Stromal cell of bone marrow (primary cell): ENCODE measurements at places on chromosomes 4 and X.
A peak's percentile ranks its signal among the peaks of the same experiment; 100 is the strongest.

- no peak for DNase-seq
Observed at GRCh38 chr4:1519787-1520661, 113.8 kb upstream of the NKX1-1 start.

GRCh38 chrX:40550066-40550465 lies 30.7 kb upstream of the ATP6AP2 start:
- DNase-seq = no peak

DNA sequence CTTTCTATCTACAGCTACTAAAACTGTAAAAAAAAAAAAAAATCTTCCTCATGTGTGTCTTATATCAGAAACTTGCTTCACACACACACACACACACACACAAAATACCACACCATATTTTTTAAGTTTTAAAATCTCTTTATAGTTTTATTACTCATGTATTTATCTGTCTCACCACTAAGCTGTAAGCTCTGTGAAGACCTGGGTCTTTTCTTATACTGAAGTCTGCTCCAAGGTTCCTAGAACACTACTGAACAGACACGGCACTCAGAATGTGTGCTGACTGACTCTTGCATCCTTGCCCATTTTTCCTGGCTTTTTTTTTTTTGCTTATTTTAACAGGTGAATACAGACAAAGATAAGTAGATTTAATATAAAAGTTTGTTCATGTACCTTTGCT lies 135.6 kb upstream of the CXXC4 start:
- DNase-seq = no peak

GRCh38 chr4:139557556-139558110 lies 1.6 kb upstream of the SETD7 start:
- no peak for DNase-seq

DNA sequence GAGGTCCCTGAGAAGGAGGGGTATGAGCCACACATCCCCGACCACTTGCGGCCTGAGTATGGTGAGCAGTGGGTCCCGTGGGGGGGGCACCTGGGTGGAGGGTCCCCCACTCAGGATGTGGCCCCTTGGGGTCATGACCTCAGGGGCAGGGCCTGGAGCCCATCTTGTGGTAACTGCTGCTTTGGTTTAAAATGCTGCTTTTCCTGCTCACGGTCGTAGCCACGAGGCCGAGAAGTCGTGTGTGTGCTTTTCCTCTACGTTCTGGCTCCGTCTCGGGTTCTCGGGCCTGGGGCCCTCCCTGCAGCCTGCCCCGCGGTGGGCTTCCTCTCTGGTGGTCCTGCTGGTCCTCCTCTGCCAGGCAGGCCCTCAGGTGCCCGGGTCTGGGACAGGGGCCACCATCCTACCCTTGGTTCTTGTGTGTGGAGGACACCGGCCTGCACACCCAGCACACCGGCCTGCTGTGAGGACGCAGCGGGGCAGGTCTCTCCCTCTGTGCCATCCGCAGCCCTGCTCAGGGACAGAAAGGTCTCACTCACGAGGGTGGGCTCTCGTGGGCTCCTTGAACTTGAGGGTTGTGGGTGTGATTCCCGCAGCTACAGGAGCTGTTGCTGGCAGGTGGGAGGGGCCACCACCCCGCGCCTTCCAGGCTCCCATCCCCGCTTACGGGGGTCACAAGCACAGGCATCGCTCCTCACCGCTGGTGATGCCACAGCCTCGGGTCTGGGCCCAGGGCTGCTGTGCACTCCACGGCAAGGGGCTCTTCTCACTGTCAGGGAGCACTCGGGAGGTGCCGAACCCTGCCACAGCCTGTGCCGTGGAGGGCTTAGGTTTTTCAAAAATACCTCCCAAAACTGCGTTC lies 19.6 kb downstream of the UVSSA start:
- DNase-seq = no peak

- no peak for DNase-seq
Observed at GRCh38 chr4:165190591-165191347, 16.6 kb upstream of the KLHL2 start.

- DNase-seq = peak; percentile 18
Observed at GRCh38 chr4:110982486-110982885, 359.6 kb upstream of the PITX2 start.
